ENCODE measurements at places on chromosomes 7 and 10. TPM values are rescaled to one million over a fixed set of nuclear protein-coding genes. Genes with fewer than 3 reads are reported as not detected.

- no peak for DNase-seq
Measured at GRCh38 chr7:25643286-25643685, 415.0 kb upstream of the NPVF start.

Gene ADAM8
- 0.55 TPM for total RNA-seq

DNA sequence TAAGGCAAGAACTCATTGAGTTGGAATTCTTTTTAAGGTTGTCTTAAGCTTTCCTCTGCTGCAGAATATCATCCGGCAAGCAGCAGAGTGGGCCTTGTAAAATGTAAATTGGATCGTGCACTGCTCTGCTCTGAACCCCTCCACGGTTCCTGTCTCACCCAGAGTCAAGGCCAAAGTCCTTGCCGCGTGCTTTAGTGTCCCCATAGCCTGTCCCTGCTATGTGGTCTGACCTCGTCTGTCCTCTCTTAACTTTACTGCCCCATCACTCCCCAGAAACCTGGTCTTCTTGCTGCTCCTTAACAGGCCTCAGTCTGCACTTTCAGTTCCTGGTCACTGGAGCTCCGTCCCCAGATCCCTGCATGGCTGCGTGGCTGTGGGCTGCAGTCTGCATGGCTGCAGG, 121.6 kb upstream of the SDK1 start:
- DNase-seq = no peak

DNA sequence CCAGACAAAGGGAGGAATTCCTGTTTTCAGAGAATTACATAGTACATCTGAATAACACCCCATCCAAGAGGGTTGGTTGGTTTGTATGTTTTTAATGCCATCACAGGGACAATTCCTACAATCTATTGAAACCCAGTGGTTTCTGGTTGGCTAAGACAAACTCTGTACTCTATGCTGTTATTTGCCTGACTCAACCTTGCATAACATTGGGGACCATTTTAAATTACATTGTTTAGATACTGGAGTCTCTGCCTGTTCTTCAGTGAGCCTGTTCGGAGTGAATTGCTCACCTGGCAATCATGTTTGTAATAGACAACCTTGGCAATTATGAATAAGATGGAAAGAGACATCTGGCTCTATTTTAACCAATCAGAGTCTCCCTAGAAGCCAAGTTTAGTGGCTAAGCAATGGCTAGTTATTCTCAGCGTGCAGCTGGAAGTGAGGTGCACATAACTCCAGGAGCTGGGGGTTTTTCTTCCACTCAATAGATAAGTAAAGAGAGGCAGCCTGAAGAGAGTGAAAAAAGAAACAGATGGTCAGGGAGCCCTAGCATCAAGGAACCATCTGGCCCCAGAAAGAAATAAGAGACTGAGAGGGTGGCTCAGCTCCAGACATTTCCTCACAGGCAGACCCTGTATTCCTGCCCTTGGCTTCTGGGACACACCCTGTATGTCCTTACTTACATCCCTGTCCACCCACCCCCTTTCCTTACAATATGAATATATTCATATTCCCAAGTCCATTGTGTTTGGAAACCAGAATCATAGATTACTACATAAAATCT, 21.2 kb upstream of the SLC35G1 start:
- DNase-seq = no peak

Gene AKR1C4
- not detected for total RNA-seq

GRCh38 chr7:75531359-75531821, 39.3 kb downstream of the SPDYE5 start:
- DNase-seq = no peak

Gene PTPRN2
- 0.51 TPM for total RNA-seq

All from endothelial cell of umbilical vein (primary cell).